Effector memory CD8-positive, alpha-beta T cell (primary cell): ENCODE measurements at places on chromosomes 3 and 15.

- no peak for DNase-seq
Observed at GRCh38 chr15:61057376-61057775, 171.7 kb downstream of the RORA start.

DNA sequence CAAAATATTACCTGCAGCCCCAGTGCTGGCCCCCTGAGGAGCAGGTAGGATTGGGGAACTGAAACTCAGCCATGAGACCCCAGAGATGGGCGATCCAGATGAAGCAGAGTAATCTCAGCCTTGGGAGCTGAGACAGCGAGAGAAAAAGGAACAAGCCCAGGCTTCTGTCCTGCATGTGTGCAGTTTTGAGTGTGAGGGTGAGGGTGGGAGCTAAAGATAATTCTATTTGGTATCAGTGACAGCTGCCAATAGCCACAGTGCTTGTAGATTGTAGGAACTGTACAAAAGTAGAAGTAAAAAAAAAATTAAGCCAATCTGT, 5.9 kb downstream of the ATP8B4 start:
- DNase-seq, result no peak

DNA sequence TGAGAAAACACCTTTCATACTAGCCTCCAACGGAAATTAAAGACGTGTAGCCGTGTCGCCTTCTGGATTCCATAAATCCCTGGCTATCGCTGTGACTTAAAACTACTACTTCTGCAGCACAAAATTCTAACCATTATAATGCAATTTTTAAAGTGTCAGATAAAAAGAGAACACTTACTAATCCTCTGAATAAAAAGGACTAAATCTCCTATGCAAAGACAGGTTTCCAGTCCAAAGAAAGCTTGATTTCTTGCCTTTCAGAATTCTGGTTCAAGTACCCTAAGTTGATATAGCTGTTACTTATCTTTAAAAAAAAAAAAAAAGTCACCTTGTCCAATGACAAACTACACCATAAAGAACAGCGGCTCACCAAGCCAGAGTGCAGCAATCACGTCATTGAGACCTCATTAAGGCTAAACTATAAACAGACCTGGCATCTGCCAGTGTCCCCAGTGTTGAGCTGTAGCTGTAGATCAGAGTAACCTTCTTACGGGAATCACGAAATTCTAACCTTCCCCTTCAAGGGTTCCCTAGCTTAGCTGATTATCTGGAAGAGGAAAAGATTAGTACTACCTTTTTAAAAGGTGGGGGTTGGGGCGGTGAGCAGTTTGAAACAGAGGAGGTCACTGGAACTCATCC, 2.2 kb downstream of the ABCC5 start:
- DNase-seq, result no peak

GRCh38 chr3:172929451-172929850, 178.9 kb downstream of the ECT2 start:
- DNase-seq, result no peak

GRCh38 chr3:17894434-17895060, 152.1 kb upstream of the TBC1D5 start:
- no peak for DNase-seq

GRCh38 chr3:53079791-53080555, 34.1 kb upstream of the SFMBT1 start:
- no peak for DNase-seq

GRCh38 chr3:25897019-25897418, 107.1 kb downstream of the OXSM start:
- DNase-seq, result no peak

- DNase-seq, result no peak
Observed at GRCh38 chr15:96264351-96264798, 66.1 kb upstream of the NR2F2 start.

GRCh38 chr15:90441027-90441426, 53.0 kb downstream of the IQGAP1 start:
- no peak for DNase-seq
